ENCODE measurements at places on chromosomes 1 and 21. TPM values are rescaled to one million over a fixed set of nuclear protein-coding genes. Genes with fewer than 3 reads are reported as not detected.
A peak's percentile ranks its signal among the peaks of the same experiment; 100 is the strongest.

GRCh38 chr1:157356601-157357000 is 195.7 kb downstream of the FCRL5 start:
- ATAC-seq: no peak

GRCh38 chr1:26517766-26518049 is 11.9 kb upstream of the RPS6KA1 start:
- ATAC-seq: no peak

DNA sequence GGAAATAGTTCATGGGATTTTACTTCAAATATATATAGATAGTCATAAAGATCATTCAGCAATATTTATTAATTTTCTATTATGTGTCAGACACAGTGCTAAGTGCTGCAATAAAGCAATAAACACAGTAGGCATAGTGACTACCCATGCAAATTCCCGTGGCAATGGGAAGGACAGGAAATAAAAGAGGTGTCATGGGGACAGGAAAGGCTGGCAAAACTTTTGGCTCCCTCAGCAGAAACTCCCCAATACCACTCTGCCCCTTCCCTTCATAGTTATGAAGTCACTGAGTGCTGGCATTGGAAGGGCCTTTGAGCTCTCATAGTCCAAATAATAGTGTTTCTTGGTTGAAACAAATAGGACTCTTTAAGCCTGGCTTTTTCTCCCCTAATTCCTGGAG is 104.4 kb upstream of the DPT start:
- no peak for ATAC-seq

DNA sequence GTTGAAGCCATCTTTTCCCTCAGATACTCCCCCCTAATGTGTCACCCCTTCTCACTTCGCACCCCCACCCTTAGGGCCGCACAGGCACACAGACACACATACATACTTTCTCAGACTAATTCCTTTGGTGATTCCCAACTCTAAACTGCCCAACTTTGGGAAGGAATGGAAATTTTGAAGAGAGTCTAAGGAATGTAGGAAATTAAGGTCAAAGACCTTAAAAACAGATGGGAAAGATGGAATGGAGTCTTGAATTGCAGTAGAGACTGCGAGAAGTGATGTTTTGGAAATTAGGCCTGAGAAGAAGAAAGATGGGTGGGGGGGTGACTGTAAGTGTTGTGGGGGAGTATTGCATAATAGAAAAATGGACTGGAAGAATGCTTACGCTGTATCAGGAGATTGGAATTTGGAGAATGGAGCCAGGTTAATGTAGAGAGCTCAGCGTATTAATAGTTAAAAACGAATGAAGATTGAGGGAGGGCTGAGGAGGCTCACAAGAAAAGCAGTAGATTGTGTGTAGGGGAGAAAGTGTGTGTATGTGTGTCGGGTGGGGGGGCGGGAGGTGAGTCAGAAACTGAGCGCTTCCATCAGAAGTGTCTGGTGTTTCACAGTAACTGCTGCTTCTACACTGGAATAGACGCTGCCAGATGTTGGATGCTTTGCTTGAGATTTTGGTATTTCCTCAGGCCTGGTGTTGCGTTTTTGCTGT is 1.7 kb downstream of the PIP5K1A start:
- no peak for ATAC-seq

DNA sequence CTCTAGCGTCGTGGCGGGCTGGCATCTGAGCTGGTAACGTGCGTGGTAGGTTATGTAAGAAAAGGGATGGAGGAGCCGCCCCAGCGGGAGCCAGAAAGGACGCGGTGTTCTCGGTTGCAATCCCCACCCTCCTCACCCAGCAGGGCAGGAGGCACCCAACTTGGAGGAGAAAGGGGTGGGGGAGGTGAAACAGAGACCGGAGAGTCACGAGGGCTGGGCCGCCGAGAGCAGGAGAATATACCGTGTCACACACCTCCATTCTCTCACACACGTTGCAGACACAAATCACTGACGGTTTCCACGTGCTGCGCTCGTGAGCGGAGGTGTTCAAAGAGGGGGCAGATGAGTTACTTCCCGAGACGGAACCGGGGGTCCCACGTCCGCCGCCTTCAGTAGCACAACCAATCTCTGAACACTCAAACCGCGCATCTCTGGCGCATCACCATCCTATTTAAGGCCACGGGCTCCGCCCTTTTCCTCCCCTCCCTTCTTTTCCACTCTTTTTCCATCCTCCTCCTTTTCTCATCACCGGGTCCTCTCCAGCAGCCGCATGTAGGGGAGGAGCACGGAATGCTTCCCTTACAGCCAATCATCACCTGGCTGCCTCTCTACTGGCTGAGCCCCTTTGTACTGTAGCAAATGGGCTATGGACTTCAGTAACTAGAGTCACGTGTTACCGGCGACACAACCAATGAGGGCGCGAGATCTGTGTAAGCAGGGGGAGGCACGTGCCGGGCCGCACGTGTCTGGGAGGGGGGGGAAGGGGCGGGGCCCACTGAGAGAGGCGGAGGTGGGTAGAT is at the start of gene CIART:
TSS of gene CIART (plus strand) at position 797 of the 800 bp plus-strand sequence. CDS start 714 bp downstream, outside the sequence.
- ATAC-seq: peak; percentile 98

- ATAC-seq: no peak
Observed at GRCh38 chr21:46033410-46034400, 52.1 kb downstream of the COL6A1 start.

- peak; percentile 85 for ATAC-seq
Observed at GRCh38 chr1:85019994-85020393, 23.1 kb upstream of the MCOLN2 start.

GRCh38 chr1:83011265-83011664 is 987.7 kb downstream of the TTLL7 start:
- ATAC-seq: no peak

DNA sequence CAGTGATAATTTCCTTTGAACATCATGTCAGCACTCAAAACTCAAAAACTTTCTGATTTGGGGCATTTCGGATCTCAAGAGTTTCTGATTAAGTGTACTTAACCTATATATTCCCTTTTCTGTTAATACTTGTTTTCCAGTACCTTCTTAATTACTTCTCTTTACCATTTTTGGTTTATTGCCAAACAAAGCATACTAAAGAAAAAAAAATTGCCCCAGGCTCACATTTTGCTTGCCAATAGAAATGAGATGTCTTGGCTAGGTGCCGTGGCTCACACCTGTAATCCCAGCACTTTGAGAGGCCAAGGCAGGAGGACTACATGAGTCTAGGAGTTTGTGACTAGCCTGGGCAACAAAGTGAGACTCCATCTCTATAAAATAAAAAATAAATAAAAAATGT is 4.8 kb downstream of the PSMD4 start:
- no peak for ATAC-seq

DNA sequence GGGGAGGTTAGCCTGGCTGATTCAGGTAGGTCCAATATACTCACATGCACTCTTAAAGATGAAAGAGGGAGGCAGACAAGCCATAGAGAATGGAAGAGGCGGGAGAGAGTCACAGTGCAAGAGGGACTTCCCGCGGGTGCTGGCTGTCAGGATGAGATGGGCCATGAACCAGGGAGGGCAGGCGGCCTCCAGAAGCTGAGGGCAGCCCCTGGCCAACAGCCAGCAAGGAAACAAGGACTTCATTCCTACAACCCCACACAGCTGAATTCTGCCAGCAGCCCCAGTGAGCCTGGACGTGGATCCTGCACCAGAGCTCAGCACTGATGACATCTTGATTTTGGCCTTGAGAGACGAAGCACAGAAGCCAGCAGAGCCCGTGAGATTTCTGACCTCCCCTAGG is 15.1 kb upstream of the B3GALT5 start:
- no peak for ATAC-seq

DNA sequence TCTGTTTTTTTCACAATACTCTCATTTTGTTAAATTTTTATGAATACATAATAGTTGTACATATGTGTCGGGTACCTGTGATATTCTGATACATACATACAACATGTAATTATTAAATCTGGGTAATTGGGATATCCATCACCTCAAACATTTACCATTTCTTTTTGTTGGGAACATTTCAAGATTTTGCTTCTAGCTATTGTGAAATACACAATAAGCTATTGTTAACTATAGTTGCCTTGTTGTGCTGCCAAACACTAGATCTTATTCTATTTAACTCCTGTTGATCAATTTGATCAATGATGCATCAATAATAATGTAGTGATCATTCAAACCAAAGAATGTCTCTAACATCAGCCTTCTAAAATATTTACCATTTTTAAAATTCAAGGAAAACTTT is 234.6 kb upstream of the NR5A2 start:
- no peak for ATAC-seq

Gene DLGAP3
- 5.8 TPM for total RNA-seq

Gene RHBDL2
- 0.50 TPM for total RNA-seq

Gene GPR25
- not detected for total RNA-seq

Measured in motor neuron (in vitro differentiated cells).